Fibroblast of skin of abdomen (primary cell): ENCODE measurements at places on chromosomes 5 and 9.

DNA sequence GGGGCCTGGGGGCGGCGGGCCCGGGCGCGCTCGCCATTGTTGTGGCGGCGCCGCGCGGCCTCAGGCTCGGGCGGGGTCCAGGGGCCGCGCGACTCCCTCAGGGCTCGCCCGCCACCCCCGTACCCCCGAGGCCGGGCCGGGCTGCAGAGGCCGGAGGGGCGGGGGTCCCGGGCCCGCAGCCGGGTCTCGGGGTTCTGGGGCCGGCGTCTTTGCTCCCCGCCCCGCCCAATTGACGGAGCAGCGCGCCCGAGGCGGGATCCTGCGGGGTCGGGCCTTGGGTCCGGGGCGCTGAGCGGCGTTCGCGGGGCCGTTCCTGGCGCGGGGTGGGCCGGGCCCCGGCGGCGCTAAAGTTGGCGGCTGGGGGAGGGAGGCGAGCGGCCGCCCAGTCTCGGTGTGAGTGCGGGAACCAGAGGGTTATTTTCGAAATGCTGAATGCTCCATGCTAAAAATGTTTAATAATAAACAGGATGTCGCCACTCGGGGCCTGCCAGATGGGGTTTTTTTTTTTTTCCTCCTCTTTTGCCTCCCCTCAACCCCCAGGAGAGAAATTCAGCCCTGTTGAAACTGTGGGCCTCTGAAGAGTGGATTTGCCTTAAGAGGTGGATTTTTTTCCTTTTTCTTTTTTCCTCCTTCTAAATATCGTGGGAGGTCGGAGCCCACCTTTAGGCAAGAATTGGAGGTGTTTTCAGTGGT, 724 bp downstream of the PRRC2B start:
- DNase-seq = no peak

- DNase-seq = no peak
Observed at GRCh38 chr5:50447941-50448340, 6.9 kb upstream of the EMB start.

DNA sequence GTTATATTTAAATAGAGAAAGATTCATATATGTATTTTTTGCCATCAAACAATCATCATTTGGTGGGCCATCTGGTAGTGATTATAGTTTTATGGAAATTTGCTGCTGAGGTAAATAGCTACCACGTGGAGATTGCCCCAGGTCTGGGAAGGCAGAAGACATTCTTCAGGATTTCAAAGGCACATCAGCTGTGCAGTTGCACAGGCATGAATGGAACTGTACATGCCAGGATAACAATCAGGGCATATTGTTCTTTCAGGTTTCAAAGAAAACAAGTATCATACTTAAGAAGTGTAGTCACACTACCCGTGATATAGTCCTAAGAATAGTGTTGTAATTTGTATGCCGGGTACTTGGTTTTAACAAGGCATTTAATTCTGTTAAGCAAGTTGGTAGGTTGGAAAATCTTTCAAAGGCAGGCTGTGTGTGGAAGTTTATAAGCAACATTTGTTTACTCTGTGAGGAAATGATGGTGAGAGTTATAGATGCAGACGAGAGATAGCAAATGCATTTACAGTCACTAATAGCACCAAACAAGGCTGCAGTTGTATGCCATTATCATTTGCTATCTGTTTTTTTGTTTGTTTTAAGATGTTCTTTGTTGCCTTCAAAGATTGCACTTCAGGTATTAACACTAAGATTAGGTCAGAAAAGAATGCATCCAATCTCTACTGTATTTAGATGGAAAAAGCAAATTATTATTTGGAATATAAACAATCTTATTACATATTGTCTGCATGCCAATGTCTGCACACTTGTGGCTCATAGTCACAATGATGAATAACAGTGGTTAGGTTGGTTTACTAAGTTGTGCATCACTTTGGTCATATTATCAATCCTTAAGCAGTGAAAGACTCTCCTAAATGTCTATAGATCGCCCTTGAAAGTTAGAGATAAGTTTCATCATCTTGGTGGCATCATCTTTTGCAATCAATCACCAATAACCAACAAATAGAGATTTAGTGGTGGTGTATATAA, 55.3 kb downstream of the RPS23 start:
- DNase-seq = peak; percentile 16

GRCh38 chr5:116013936-116014335, 18.3 kb upstream of the ARL14EPL start:
- no peak for DNase-seq

DNA sequence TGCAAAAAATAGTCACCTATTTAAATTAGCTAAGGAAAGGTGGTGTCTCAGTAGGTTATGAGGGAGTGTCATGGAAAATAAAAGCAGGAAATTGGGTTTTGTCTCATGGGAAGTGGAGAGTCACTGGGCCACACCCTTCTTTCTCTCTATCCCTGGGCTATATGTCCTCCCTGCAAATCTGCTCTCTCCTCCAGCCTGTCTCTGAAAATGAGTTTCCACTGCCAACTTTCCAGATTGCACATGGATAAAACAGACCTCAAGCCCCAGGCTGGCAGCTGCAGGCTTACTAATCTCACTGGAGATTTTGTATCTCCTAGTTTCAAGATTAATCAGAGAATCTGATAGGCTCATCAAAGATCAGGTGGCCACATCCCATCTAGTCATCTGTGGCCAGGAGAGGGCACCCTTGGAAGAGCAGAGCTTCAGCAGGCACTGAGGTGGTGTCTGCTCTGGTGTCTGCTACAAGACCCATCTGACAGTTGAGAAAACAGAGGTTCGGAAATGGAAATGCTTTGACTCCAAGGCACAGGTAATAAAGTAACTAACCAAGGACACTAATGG, 178.9 kb downstream of the MSX2 start:
- no peak for DNase-seq

GRCh38 chr9:96514108-96514799, 64.3 kb downstream of the HABP4 start:
- peak; percentile 82 for DNase-seq

DNA sequence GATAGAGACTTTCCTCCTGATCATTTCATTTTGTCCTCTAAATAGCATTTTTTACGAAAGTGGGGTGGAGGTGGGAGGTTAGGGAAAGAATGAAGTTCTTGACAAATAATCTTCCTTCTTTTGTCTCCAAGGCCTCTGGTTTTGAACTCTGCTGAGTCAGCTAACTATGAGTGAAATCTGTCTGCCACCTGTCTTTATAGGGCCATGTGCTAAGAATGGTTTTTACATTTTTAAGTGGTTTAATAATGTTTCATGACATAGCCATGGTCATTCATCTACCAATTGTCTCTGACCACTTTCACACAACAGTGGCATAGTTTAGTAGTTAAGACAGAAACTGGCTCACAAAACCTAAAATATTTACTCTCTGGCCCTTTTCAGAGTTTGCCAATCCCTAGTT, 7.6 kb downstream of the MAN2A1 start:
- DNase-seq = peak; percentile 59

GRCh38 chr5:14178671-14179211, 35.6 kb downstream of the TRIO start:
- peak; percentile 87 for DNase-seq

DNA sequence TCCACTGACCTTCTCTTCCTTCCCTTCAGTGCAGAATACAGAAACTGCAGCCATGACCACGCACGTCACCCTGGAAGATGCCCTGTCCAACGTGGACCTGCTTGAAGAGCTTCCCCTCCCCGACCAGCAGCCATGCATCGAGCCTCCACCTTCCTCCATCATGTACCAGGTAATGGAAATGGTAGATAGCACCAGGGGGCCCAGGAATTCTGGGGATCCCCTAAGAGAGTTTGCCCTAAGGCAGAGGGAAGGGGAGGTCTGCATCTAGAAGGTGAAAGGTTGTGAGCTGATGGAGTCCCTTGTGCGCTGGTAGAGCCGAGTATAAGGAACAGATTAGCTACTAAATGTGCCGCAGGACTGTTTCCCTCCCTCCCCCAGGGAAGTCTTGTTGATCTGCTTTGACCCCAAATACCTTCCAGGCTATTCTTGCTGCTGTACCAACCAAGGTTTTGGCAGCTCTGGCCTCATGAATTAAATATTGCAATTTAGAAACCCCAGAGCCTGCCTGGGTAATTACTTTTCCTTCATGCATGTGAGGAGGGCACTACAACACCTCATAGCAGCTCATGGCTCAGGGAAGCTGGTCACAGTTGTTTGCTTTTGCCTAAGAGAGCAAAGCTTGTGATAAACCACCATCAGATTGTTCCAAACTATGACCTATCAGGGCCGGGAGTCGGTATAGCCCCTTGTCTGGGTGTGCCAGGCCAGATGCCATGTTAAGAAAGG, 19.6 kb downstream of the CYFIP2 start:
- no peak for DNase-seq

DNA sequence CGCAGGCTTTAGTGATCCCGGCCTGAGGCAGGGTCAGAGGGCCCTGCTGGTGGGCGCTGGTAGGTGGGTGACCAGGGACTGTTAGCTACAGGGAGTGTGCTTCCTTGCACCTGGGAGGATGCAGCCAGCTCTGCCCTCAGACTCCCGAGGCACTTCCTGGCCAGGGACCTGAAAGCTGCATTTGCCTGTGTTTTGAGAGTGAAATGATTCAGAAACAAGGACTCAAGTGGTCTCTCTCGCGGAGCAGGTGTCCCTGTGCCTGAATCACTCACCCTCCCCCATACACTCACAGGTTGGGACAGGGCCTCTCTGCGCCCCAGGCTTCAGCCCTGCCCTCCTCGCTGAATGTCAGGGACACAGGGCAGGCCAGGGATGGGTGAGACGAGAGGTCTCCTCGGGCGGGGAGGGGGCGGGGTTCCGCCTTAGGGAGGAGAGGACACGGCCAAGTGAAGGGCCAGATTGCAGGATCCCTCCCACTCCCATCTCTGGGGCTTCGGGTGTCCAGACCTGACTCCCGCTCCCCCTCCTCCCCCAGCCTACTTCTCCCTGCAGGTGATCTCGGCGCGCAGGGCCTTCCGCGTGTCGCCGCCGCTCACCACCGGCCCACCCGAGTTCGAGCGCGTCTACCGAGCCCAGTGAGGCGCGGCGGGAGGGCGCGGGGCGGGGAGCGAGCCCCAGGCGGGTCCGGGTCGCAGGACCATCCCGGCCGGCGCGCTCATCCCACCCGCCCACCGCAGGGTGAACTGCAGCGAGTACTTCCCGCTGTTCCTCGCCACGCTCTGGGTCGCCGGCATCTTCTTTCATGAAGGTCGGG, 1.5 kb downstream of the LTC4S start:
- no peak for DNase-seq

- no peak for DNase-seq
Observed at GRCh38 chr9:133603135-133603927, 5.9 kb downstream of the FAM163B start.

DNA sequence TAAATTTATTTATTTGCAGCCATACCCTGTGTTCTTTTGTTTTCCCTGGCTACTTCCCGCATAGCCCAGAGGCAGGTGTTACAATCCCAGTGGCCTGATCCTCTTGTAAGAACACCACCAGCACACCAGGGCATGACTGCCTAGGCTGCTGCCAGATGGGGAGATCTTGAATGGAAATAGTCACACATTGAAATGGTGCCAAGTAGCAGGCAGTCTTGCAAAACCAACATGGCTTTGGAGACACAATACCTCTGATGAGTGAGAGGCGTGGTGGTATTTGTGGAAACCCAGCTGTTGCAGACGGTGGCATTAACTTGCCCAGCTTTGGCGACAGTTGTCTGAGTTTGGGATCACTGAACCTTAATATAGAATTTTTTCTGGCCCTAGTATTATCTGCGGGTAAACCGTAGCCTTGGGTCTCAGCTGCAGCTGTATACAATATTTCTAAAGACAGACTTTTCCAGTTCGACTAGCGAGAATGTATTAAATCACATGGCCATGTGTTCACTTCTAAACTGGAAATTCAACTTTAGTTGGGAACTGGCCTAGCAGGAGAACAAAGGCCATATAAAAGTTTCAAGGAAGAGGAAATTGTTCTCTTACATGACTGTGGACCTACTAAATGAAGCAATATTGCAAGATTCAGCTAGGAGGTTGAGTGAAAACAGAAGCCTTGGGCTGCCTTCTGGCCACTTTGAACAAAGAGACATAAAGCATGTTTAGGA, 277.0 kb downstream of the SMARCA2 start:
- no peak for DNase-seq

- no peak for DNase-seq
Observed at GRCh38 chr5:51398875-51399642, 15.8 kb downstream of the ISL1 start.

DNA sequence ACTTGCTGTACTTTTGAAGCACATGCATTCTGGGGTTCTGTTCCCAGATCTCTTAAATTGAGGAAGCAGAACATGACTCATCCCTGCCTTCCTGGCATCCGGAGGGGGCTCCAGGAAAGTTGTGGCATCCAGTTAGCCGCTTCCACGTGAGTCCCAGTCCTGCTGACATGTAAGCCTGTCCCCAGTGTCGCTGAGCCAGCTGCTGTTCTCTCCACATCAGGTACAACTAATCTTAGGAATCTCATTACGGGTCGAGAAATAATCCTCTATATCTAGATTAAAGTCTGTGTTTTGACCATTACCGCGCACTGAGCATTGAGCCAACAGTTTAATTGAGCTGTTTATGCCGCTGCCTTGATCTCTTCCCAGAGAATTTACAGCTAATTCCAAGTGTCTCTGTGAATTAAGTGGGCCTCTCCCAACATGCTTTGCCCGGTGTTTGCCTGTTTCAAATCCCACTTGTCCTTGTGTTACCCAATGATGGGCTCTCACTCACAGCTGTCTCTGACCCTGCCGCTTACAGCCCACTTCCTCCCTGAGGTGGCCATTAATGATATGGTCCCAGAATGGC, 10.5 kb upstream of the SHB start:
- DNase-seq = peak; percentile 42

GRCh38 chr5:120544043-120544442, 79.9 kb downstream of the PRR16 start:
- no peak for DNase-seq

DNA sequence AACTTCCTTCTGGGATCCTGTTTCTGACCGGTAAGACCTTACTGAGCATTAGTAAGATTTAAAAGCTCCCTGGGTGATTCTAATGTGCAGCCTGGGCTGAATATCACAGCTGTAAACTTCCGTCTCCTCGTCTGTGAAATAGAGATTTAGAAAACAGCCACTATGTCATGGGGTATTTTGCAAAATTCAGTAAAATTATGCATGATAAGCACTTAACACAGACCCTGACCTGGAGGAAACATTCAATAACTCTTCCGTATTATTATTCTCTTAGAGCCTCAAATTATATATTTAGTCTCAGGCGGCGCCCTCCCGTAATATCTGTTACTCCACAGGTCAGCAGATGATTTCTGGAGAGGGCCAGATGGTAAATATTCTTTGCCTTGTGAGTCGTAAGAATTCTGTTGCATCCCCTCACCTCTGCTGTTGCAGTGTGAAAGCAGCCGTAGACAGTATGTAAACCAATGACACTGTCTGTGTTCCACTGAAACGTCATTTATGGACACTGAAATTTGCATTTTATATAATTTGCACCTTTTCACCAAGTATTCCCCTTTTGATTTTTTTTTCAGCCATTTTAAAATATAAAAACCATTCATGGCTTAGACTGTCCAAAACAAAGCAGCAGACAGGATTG, 39.2 kb upstream of the RARS1 start:
- DNase-seq = no peak
